NCI-H1694 (cell line): ENCODE measurements at places on chromosomes 5 and 9.

- DNase-seq = no peak
These were observed 300.6 kb downstream of the TMEM38B start for GRCh38 chr9:105994970-105995369.

DNA sequence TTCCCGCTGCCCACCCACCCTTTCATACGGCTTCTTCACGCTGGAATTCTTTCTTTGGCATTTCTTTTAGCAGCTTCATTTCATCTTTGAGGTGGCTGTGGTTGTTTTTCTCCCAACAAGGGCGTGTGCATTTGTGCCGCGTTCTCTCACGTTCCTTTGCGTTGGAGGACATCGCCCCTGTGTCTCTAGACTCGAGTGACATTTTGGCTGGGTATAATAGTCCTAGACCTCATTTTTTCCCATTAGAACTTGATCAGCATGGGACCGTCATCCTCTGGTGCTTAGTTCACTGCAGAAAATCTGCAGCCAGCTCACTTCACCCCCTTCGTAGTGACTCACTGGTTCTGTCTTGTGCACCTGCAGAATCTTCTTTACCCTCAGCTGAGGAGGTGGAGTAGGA lies 29.5 kb downstream of the KCNT1 start:
- DNase-seq = no peak

GRCh38 chr5:1547655-1548054 lies 23.9 kb upstream of the LPCAT1 start:
- no peak for DNase-seq

GRCh38 chr5:102946971-102947370 lies 173.0 kb downstream of the GIN1 start:
- no peak for DNase-seq

- DNase-seq = no peak
These were observed 77.9 kb downstream of the SEMA5A start for GRCh38 chr5:9468060-9468388.

- DNase-seq = no peak
These were observed 11.1 kb downstream of the ARSB start for GRCh38 chr5:78974011-78974410.

DNA sequence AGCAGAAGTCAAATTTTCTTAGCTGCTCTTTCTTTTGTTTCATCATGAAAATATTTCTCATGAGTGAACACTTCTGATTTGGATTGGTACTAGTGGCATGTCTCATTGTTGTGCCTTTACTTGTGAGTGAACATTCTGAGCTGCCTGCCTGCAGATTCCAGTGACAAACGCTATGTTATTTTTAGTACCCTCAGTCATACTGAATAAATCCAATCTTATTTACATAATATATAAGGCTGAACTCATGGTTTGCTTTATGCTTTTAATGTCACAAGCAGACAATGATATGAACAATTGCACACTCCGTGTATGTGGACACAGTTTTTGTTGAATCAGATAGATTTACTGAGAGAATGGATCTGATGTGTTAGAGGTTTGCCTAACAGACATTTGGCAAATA lies 67.8 kb downstream of the ACTBL2 start:
- no peak for DNase-seq

- no peak for DNase-seq
These were observed 42.2 kb downstream of the PRLR start for GRCh38 chr5:35188031-35188457.
